ENCODE measurements at places on chromosomes 6 and 20. TPM values are rescaled to one million over a fixed set of nuclear protein-coding genes. Genes with fewer than 3 reads are reported as not detected.

ARFGEF3 gene
- 0.04 TPM for total RNA-seq

DNA sequence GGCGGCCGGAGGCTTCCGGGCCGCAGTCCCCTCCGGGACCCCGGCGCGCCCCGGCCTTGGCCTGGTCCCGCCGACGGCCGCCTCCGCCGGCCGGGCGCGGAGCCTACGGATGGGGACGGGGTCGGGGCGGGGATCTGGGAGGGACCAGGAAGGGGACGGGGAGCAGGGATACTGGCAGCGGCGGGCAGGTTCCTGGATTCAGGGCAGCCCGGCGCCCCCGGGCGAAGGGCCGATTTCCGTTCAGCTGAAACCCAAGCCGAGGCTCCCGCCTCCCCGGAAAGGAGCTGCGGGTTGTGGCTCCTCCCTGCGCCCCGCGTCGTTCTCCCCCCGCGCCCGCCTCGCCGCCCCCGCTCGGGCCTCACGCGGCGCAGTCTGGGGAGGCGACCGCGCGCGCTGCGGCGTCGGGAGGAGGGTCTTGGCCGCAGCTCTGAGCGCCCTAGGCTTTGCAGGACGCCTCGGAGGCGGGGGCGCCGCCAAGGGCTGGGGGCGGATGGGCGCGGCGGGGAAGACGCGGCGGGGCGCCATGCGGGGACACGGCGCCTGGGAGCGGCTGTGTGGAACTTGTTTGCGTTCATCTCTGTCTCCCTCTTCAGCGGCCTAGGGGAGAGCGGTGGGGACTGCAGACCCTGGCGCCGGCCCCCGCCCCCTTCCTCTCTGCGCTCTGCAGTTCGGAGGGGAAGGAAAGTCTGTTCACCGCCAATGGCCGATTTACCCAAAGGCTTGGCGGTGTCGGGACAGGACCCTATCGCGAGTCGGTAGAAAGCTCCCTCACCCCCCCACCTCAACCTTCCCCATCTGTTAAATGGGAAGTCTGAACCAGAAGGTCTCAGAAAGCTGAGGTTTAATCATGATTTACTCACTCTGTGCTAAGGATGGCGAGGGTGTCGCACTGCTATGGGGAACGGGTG, 22.7 kb upstream of the TMEM181 start:
- DNase-seq: no peak

DNA sequence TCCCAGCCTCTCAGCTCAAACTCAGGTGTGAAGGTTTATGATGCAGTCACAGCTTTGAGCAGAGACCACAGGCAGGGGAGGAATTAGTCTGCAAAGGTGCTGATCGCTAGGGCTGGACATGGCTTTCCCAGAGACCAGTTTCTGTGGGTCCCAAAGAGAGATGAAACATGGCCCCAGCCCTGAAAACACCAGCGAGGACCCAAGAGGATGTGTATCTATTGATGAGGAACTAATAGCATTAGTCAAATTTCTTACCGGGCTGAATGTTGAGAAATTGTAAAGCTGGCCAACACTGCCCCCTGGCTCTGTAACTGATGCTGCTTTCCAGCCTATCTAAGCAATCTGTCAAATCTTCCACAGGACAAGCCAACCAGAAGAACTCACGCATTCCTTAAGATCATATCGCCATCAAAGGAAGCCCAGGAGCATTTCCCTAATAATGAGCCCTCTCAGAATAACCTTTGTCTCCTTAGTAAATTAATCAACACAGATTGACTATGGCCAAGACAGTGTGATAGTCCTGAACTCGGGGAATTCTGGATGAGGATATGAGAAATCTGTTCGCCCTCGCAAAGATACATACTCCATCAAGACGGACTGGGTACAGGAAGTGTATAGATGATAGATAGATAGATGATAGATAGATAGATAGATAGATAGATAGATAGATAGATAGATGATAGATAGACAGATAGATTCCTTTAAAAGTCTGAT, 7.8 kb upstream of the ACSS1 start:
- peak; percentile 47 for DNase-seq

VNN1 gene
- total RNA-seq: 0.54 TPM

GRCh38 chr6:138497286-138497685, 2.0 kb downstream of the NHSL1 start:
- no peak for DNase-seq

DNA sequence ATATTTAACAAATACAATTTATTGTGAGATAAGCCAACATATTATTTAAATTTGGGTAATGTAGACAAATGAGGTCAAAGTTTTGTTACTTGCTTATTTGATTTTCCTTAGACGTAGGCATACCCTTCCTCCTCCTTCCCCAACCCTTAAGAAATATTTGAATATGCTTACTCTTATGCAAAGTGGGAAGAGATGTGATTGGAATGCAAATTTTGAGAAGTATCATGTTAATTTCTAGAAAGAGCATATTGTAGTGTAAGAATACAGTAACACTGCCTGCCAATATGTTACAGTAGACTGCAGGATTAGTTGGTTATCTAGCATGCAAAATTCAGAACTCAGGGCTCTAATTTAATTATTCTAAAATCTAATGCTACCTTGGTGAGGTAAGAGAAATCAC, 32.9 kb downstream of the CRISP1 start:
- no peak for DNase-seq

DNA sequence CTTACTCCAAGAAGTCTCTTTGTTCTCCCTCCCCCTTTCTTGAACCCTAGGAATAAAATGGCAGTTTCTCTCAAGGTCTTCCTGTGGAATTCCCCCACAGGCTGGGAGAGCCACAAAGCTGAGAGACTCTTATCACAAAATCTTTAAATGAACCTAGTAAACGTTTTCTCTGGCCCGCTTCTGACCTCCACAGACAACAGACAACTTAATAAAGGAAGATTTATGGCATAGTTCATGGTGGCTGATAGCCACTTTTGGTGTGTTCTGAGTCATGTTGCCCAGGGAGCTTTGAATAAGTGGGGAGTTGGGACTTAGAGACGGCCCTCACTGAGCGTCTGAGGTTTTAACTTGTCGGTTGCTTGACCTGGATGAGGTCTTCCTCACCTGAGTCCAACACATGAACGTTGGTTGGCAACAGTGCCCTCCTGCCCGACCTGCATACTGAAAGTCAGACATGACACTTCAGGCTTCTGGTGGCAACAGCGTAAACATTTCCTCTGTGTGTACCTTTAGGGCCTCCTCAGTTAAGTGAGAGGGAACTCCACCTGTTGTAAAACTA, 124.1 kb downstream of the FOXO3 start:
- DNase-seq: peak; percentile 10

EFCAB8 gene
- total RNA-seq: not detected

DNA sequence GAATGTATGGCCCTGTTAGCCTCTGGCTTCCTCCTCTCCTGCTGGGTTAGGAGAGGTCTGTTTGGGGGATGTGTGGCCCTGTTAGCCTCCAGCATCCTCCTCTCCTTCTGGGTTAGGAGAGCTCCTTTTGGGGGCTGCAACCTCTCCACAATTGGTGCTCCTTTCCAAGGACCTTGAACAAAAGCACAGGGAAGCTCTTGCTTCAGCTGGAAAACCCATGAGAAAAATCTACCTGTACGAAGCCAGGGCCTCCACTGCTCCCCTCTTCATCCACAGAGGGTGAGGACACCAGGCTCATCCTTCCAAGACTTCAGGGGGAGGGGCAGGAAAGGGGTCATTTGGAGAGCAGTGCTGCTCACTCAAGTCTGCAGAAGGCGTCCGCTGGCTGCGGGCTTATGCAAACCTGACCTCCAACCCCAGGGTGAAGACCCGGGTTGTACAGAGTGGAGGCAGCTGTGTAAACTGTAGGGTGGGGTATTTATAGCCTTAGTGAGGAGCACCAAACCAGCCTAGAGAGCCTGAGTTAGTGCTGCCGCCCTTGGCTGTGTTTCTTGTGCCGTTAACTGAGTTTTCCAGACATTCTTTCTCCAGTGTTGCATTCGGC, 62.1 kb downstream of the SLC24A3 start:
- no peak for DNase-seq

TNNC2 gene
- total RNA-seq: not detected

DYNLT2 gene
- 0.85 TPM for total RNA-seq

GRCh38 chr6:111354758-111355555, 128.1 kb downstream of the REV3L start:
- DNase-seq: no peak

BHLHE23 gene
- total RNA-seq: not detected

- no peak for DNase-seq
These were observed 56.6 kb downstream of the NPEPL1 start for GRCh38 chr20:58749098-58749769.
